ENCODE measurements at places on chromosomes 3 and 15. TPM values are rescaled to one million over a fixed set of nuclear protein-coding genes. Genes with fewer than 3 reads are reported as not detected.

The UNC13C gene
- total RNA-seq = not detected

The CCRL2 gene
- total RNA-seq = not detected

The BHLHE40 gene
- 13.6 TPM for total RNA-seq

The WDR72 gene
- under 0.01 TPM for total RNA-seq

The ISG20 gene
- 5.1 TPM for total RNA-seq

Data from bronchus fibroblast of lung (primary cell).